OCI-M1 (cell line): ENCODE measurements at places on chromosomes 2 and 18.
A peak's percentile ranks its signal among the peaks of the same experiment; 100 is the strongest.

DNA sequence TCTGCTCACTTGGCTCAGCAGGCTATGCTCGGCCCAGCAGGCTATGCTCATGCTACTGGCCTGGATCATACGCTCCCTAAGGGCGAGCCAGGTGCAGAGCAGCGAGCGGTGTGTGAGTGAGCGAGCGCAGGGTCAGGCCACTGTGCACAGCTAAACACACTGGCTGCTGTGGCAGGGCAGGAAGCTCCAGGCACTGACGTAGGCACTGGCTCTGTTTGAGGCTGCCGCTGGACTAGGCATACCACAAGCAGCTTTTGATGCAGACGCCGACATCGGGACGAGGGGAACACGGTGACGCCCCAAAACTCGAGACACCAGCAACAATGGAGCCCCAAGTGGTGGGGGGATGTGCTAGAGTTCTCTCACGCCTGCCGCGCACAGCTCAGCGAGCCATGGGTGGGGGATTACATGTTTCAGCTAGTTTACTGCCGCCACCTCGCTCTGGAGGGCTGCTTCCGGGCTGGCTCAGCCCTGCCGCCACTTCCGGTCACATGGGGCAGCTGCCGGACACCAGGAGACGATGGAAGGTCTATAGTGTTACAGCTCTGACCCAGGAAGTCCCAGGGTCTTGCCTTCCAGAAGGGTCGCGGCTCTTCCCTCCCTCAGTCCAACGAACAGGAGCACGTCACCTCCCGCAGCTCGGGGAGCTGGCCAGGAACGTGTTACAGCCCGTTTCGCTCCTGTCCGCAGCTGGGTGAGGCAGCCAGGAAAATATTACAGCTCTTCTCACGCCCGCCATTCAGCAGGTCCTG is 1176.9 kb upstream of the LRRTM1 start:
- peak; percentile 54 for DNase-seq

DNA sequence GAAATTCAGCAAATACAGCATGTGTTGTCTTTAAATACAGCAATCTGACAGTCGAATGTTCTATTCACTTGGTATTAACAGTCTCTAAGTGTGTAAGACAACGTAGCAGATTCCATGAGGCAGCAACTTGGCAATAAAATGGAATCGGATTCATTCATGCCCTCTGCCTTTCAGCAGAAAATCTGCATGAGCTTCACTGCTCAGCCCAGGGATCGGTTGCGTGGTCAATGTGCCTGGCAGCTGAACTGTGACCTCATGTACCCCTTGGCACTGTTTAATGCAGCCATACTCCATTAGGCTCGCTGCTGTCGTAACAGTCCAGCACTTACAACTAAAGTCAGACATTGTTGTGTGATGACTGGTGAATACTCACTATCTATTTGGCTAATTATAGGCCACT is 17.7 kb upstream of the RGPD4 start:
- no peak for DNase-seq

DNA sequence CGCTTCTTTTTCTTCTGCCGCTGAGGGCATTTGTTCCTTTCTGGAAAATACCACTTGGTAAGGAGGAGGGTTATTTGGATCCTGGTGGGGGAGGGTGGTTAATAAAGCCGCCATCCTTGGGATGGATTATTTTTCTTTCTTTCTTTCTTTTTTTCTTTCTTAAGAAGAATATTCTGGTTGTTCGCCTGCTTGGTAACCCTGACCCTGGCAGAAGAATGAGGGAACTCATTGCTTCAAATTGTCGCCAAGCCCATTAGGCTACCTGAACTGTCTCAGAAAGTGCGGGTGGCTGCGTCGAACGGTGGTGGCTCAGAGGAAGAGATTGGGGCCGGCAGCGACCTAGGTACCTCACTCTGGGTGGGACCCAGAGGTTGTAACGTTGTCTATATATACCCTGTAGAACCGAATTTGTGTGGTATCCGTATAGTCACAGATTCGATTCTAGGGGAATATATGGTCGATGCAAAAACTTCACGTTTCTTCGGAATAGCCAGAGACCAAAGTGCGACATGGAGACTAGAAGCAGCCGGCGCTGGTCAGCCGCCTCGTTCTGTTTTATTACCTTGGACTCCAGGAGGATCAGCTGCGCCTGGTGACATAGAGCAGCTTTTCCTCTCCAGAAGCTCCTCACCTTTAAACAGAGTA is 1.3 kb upstream of the HOXD4 start:
- no peak for DNase-seq

- DNase-seq = no peak
These were observed 234.1 kb downstream of the ALPK2 start for GRCh38 chr18:58394602-58395425.

DNA sequence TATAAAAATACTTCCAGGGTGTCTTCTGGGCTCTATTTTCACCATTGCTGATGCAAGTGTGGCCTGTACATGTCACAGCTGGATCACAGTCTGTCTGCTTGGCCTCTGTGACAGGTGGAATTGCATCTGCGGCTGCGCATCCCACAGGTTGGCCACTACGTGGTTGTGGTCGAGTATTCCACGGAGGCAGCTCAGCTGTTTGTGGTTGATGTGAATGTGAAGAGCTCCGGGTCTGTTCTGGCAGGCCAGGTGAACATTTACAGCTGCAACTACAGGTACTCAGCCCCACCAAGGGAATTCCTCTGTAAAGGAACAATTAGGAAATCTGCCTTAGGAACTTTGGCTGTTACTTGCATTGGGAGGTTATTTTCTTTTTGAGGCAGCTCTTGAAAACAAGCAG is 144.5 kb downstream of the LAMA3 start:
- DNase-seq = no peak

DNA sequence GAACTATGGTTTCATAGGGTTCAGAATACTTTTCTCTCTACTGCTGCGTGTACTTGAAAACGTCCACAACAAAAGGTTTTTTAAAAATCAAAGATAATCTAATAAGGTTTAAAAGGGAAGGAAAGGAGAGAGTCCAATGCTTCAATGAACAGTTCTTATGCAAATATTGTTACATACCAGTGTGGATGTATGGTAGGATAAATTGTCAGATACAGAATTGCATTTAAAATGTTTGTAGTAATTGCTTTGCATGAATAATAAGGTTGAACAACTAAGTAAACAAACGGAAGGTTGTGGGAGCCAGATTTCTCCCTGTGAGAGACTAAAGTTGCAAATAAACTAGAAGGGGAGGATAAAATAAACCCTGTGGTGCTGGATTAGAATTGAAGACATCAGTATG is 53.8 kb upstream of the RBBP8 start:
- no peak for DNase-seq

DNA sequence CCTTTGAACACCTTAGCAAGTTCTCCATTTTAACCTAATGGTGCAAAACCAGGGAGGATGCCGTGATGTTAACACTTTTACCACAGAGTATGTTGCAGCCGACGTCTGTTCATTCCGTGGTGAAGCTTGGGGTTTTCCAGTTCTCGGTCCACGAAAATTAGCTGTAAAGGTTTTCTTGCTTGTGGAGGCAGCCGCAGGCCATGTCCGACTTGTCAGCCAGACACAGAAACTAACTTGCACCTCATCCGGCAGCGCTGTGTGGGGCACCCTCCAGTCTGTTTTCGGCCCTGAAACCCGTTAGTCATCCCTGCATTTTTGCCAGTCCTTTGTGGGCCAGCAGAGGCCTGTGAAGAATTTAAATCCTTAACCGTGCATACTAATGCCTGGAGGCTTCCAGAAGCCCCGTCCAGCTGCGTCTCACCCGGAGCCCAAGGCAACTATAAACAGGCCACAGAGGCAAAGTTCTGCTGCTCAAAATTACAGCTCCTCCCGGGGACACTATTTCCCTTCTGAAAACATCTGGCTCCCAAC is 70.6 kb downstream of the SH3YL1 start:
- no peak for DNase-seq

- DNase-seq = no peak
These were observed 366.9 kb downstream of the NYAP2 start for GRCh38 chr2:225766431-225766830.

GRCh38 chr2:218217360-218218267 is 625 bp downstream of the ARPC2 start:
- peak; percentile 64 for DNase-seq

DNA sequence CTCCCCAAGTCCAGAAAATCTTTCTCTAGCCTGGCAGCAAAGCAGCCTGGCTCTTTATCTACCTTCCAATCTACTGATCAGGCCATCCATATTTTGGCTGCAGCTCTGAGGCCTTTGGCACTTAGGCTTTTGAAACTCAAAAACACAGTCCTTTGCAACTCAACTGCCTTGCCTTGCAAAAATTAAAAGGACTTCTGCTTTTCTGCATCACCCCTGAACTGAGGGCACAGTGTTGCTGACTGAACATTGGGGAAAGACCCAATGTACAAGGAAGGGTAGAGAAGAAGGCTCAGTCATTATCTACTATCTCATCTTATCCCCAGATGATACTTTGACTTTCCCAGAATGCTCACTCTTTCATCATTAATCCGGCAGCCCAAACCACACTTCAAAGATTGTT is 625.5 kb downstream of the ARHGAP15 start:
- no peak for DNase-seq

DNA sequence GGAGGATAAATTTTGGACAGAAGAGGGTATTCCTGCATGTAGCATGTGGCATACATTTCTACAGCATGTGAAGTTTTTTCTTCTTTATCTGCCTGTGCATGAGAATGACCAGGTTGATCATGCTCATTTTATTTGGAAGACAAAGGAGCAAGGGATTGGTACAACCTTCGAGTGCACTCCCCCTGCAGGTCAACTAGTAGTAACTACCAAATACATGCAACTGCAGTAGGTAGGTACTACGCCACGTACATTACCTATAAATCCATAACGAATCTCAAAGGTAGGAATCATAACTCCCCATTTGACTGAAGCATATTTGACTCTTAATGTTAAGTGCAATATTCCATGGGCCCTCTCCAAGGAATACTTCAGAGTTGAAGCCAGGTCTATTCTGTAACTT is 763.9 kb downstream of the TSN start:
- peak; percentile 37 for DNase-seq

- peak; percentile 49 for DNase-seq
These were observed 56.5 kb upstream of the ERBB4 start for GRCh38 chr2:212595036-212595654.

- no peak for DNase-seq
These were observed 553.8 kb downstream of the PIK3C3 start for GRCh38 chr18:42508683-42509296.

GRCh38 chr2:223095207-223095606 is 43.2 kb downstream of the KCNE4 start:
- no peak for DNase-seq

DNA sequence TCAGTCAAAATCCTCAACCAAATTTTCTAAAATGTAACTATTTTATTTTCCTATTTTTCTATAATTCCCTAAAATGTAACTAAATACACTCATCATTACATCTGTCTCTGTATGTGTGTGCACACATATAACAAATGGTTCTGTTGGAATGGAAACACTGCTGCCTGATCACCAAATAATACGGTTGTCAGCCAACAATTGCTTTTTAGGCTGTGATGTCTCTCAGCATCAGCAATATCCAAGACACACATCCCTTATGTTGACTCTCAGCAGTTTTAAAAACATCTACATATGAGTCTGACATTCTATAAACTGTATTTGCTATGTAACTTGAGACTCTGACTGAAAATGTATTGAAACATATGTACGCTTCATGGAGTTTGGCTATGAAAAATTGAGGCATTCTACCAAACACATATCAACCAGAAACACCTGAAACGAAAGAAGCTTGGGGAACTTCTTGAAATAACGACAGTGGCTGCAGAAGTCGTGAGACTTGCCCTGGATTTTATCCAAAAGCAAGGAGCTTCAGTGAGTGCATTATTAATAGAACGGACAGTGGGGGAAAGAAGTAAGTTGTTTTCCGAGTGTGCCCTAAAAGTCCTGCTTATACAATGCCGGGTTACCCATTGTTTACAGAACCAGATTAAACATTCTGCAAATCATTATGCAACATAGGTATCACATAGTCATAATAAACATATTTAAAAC is 110.2 kb upstream of the ITGB6 start:
- no peak for DNase-seq

DNA sequence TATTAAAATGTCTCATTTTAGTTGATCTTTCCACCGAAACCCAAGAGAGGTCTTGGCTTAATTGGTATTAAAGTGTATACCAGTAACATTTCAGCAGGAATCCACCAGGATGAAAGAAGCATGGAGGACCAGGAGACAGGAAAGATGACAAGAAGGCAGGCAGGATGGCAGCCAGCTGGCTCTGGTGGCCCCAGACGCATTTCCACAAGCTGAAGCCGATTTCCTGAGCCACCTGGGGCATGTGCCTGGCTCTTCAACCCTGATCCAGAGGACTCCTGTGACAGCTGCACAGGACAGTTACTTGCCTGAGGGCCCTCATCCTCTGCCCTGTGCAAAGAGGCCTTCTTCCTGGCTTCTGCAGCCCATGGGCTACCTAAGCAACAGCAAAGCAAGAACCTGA is 56.9 kb upstream of the NFU1 start:
- DNase-seq = no peak

DNA sequence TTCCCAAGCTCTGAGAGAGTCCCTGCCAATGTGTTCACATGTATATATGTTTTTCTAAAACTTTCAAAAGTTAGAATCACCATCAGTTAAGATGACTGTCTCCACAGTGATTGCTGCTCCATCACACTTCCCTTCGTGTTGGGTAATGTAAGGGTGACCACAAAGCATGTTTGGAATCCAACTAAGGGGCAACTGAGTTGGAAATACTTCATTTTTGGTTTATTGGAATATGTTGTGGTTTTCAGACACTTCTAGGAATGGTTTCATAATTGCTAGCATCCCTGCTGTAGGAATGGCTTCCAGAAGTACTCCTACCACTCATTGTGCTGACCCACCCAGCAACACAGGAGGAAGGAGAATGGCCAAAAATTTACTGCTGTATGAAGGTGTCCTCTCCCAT is 212.5 kb upstream of the GULP1 start:
- DNase-seq = no peak

GRCh38 chr2:174058456-174058855 is 93.3 kb upstream of the SP3 start:
- DNase-seq = no peak

DNA sequence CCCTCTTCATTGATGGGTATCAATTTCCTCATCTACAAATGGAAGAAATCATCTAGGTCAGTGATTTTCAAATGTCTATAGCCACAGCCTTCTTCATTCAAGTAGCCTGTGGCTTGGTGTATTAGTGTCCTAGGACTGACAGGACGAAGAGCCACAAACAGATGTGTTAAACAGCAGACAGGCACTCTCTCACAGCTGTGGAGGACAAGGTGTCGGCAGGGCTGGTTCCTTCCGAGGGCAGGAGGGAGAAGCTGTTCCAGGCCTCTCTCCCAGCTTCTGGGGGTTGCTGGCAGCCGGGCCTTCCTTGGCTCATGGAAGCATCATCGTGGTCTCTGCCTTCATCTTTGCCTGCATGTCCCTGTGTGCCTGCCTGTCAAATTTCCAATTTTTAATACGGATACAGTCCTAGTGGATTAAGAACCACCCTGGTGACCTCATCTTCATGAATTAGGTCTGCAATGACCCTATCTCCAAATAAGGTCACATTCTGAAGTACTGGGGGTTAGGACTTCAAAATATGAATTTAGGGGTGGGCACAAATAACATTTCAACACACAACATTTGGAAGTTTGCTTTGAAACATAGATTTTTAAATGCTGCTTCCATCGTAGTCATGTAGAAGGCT is 86.5 kb downstream of the PTGR3 start:
- no peak for DNase-seq
